ENCODE measurements at places on chromosomes 1 and 21. TPM values are rescaled to one million over a fixed set of nuclear protein-coding genes. Genes with fewer than 3 reads are reported as not detected.

GRCh38 chr1:199029401-199029800, 390.6 kb downstream of the PTPRC start:
- DNase-seq = no peak

DNA sequence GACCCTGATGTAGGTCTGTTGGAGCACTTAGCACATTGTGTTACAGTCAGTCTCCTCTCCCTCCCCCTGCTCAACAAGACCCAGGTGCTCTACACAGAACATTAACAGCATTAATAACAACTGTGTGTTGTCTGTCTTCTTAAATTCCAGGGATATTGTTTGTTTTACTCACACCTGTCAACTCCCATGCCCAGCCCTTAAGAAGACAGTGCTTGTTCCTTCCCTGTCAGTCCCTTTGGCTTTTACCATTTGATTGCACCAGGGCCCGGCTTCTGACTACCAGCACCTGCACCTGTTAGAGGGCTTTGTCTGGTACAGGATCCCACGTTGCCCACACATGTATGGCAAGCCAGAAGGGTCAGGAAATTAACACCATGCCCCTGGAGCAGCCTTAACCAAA, 11.7 kb downstream of the RIMKLA start:
- DNase-seq = no peak

GPR137B gene
- 10.2 TPM for total RNA-seq

PALMD gene
- total RNA-seq = 63.3 TPM

- no peak for DNase-seq
Observed at GRCh38 chr1:151859891-151860293, 6.4 kb upstream of the THEM5 start.

ADGRL4 gene
- total RNA-seq = 157 TPM

DNA sequence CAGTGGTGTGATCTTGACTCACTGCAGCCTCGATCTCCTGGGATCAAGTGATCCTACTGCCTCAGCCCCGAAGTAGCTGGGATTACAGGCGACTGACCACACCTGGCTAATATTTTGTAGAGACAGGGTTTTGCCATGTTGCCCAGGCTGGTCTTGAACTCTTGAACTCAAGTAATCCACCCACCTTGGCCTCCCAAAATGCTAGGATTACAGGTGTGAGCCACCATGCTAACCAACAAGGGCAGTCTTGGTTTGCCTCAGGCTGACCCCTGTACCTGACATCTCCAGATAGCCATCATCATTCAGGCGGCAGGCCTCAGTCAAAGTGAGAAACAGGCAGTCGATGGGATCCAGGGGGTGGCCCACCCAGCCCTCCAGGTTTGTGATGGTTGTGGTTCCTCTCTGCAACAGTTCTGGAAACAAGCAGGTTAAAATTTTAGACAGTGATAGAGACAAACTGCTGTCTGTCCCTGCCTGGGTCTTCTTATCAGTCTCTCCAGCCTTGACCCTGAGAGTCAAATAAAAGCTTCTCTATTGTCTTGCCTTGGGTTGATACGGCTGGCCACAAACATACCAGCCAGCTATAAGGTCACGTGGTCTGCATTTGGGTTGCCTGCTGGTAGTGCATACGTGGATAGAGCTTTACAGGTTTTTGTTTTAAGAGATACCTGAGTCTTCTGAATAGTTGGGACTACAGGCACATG, 26.8 kb downstream of the UROD start:
- no peak for DNase-seq
